Anterior cingulate cortex (tissue), 58 donors: ENCODE measurements at places on chromosomes 6 and 20.
A peak's percentile ranks its signal among the peaks of the same experiment; 100 is the strongest.

DNA sequence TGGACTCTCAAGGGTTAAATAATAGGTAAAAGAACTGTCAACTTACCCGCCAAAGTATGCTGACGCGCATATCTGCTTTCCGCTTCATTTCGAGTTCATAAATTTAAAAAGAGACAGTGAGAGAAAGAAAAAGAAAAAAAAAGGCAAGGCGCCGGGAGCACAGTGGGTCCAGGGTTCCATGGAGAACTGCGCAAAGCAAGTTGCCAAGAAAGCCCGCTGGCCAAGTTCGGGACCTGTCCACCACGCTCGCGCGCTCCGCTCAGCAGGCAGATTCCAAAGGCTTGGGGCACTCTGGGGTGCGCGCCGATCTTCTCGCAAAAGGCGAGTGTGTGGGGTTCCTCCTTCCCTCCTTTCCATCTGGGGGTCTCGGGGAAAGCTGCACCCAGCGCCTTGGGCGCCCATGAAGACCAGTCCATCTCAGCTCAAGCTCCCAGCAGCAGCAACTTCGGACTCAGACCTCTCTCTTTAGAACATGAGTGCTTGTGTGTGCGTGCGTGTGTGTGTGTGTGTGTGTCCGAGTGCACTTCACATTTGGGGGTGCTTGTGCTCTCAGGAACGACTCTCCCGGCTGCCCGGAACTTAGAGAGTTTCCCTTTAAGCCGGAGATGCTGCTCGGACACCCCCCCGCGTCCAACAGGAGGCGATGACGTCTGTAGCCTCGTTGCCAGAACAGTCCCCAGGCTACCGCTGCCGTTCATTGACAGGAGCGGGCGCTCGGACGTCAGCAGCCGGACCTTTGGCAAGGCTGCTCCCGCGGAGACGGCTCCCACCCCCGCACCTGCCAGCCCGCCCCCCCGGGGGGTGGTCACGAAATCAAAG is 180.0 kb downstream of the TBXT start:
- peak; percentile 74 for DNase-seq

- no peak for DNase-seq
These were observed 47.9 kb upstream of the SLC22A16 start for GRCh38 chr6:110524305-110524704.

GRCh38 chr20:4666001-4666479 is 55.7 kb upstream of the PRND start:
- DNase-seq, result no peak

DNA sequence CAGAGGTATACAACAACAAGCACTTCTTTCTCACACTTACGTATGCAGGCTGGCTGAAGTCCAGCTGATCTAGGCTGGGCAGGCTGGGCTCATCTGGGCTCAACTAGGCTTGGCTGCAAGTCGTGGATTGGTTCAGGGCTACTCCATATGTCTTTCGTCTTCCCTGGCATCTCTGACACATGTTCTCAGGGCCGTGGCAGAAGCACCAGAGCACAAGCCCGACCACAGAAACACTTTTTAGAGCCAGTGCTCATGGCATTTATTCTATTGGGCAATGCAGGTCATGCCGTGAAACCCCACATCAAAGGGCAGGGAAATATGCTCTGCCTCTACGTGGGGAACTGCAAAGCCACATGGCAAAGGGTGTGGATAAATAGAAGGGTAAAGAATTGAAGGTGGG is 93.8 kb downstream of the RIN2 start:
- DNase-seq, result peak; percentile 6

GRCh38 chr6:150083839-150084238 is 14.9 kb upstream of the ULBP3 start:
- no peak for DNase-seq

DNA sequence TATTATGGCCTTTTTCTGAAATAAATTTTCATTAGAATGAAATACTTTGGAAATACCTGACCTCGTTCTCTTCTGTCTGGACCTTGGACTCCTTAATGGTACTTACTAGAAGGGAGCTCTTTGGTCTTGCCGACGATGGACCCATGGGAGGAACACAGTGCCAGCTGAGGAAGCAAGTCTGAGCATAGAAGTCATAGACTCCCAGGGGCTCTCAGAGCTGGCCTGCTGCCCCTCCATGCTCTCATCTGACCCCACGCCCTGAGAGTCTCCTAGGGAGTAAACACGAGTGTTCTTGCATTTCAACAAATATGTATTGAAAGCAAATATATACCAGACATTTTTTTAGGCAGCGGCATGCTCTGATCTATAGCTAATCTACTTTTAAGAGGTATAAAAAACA is 87.8 kb downstream of the PLEKHG1 start:
- no peak for DNase-seq

DNA sequence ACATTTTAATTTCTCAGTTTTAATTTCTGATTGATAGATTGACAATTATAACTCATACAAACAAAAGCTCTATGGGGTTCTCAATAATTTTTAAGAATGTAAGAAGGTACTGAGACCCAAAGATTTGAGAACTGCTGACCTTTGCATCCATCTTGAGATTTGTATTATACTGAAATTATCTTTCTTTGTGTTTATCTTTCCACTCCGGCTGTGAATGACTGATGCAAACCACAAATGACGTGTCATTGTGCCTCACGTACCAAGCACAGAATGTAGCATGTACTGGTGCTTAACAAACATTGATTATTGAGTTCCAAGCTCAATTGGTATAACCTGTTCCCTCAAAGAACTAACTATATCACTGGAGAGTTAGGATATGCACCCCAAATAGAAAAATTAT is 152.1 kb upstream of the SMLR1 start:
- no peak for DNase-seq

DNA sequence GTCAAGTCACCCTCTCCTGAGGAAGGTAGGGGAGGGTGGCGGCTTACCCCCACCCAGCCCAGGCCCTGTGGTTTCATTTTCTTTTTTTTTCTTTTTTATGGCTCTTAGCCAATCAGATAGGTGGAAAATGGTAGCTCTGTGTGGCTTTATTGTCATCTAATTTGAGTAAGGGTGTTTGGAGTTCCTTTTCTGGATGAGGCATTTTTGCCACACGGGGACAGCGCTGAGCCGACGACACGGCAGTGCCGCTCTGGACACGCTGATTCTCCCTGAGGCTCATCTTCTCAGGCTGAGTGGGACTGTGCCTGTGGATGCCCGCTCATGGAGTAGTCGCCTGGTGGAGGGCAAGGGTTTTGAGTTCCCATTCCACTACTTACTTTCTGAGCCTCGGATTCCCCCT is 37.6 kb upstream of the ANGPT4 start:
- DNase-seq, result no peak

DNA sequence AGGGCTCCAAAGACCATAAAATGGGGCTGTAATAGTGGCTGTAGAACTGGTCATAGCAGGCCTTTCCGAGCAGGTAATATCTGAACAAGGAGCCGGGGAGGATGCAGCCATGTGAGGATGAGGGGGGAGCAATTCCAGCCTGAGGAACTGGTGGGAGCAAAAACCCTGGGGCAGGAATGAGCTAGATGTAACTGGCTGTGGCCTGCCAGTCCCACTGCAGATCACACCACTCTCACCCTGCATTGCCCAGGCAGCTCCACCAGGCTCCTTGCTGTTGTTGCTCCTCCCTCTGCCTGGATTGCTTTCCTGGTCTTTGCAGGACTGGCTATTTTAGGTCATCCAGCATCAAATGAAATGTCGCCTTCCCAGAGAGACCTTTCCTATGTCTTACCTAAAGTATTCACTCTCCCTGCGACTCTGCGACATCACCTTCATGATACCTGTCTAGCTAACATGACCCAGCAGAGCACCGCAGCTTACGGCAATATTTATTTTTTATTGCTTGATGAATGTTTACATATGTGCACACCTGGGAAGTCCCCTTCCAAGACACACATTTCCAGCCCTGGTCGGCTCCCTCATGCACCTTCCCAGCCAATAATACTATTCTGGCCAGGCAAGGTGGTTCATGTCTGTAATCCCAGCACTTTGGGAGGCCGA is 2.4 kb upstream of the ZFP64 start:
- no peak for DNase-seq

DNA sequence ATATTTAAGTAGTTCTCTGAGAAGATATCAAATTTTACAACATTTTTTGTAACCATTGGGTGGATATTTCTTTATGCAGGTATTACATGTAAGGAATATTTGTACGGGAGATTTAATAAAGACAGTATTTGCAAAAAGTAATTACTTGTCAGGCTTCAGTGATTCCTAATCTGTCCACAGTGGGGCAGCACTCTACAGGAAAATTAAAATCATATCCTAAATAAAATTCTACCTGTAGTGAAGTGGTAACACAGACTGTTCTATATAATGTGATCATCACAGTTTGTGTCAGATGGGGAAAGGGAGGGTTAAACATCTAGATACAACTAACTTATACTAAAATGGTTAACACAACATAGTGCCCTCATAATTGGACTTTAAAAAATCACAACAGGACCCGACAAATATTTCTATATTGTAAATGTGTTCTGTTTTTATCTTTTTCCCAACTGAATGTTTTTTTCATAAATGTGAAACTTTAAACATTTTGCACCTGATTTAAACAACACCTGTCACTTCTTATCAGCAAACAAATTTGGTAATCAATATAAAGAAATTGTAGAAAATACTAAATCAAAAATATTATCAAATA is 145.6 kb upstream of the MANEA start:
- no peak for DNase-seq

DNA sequence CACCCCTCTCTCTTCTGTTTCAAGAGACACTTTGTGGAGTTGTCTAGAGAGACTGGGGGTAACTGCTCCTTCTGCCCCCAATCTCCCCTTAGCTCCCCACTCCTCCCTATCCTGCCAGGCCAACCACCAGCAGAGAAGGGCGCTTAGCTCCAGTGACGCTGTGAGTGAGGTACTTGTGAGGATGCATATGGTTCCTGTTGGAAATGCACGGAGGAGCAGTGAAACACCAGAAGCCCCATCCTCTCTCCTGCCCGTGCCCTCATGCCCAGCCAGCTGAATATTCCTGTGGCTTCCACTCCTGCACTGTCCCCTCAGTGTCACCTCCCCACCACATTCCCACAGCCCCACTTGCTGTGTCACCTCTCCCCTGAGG is 11.9 kb downstream of the NT5E start:
- DNase-seq, result no peak

DNA sequence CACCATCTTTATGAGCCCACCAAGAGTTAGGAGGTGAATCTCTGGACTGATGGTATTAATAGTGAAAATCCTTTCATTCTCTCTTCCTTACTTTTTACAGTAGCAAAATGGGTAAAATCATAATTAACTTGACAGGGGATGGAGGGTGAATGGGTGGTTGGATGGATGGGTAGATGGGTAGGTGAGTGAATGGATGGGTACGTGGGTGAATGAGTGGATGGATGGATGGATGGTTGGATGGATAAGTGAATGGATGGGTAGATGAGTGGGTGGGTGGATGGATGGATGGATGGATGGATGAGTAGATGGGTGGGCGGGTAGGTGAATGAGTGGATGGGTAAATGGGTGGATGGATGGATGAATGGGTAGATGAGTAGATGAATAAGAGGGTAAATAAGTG is 63.2 kb downstream of the BMP7 start:
- no peak for DNase-seq
